ENCODE measurements at places on chromosomes 3 and 15. TPM values are rescaled to one million over a fixed set of nuclear protein-coding genes. Genes with fewer than 3 reads are reported as not detected.

DNA sequence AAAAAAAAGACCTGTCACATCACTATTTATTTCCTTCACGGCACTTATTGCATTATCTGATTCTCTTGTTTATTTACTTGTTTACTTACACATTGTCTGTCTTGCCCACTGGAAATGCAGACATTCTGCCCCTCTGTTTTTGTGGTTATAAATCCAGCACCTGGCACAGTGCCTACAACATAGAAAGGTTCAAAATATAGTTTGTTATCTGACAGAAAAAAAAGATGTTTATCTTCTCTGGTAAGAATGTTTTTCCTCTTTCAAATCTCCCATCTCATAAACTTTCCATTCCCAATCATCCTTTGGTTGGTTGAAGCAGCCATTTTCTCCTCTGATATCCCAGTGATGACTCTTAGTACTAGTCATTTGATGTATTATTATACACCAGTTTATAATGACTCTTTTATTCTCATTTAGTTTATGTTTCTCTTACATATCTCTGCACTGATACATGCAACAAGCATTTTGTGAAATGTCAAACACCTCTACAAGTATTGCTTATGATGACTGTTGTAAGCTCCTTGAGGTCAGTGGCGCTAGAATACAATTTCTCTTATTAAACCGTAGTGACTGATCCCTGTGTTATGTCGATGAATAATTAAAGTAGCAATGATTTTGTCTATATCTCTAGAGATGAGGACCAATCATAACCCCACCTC is 398.4 kb upstream of the TBL1XR1 start:
- no peak for DNase-seq

- DNase-seq = no peak
Measured at GRCh38 chr15:86595741-86596140, 516.1 kb downstream of the AGBL1 start.

- no peak for DNase-seq
Measured at GRCh38 chr3:143206955-143207337, 87.4 kb downstream of the CHST2 start.

Gene SLC6A20
- total RNA-seq = not detected

Gene TRIM71
- total RNA-seq = 0.06 TPM

Gene GOLGA8M
- 2.9 TPM for total RNA-seq

All from left cardiac atrium (tissue), 4 donors.